ENCODE measurements at places on chromosomes 2 and 18.

- DNase-seq: no peak
These were observed 49.8 kb downstream of the PLB1 start for GRCh38 chr2:28545590-28546200.

DNA sequence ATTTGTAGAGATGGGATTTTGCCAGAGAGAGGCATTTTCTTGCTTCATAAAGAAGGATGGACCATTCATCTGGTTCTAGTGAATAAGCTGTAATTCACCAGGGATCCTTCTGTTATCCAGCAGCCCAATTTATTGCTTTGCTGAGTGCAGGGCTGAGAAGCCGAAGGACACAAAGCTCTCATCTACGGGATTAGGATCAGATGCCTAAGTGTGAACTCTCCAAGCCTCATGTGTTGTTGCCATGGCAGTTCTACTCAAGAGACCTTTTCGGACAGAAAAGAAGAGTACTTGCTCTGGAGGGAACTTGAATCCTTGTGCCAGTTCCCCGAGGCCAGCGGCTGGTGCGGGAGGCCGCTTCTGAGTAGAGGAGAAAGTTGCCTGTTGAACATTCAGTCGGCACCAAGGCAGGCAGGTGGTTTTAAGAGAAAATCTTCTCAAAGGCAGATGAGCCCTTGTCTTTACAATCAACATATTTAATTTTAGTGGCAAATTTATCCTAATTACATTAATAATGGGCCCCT, 38.4 kb upstream of the MBP start:
- DNase-seq: no peak

GRCh38 chr18:67933271-67933670, 416.8 kb upstream of the DSEL start:
- no peak for DNase-seq

DNA sequence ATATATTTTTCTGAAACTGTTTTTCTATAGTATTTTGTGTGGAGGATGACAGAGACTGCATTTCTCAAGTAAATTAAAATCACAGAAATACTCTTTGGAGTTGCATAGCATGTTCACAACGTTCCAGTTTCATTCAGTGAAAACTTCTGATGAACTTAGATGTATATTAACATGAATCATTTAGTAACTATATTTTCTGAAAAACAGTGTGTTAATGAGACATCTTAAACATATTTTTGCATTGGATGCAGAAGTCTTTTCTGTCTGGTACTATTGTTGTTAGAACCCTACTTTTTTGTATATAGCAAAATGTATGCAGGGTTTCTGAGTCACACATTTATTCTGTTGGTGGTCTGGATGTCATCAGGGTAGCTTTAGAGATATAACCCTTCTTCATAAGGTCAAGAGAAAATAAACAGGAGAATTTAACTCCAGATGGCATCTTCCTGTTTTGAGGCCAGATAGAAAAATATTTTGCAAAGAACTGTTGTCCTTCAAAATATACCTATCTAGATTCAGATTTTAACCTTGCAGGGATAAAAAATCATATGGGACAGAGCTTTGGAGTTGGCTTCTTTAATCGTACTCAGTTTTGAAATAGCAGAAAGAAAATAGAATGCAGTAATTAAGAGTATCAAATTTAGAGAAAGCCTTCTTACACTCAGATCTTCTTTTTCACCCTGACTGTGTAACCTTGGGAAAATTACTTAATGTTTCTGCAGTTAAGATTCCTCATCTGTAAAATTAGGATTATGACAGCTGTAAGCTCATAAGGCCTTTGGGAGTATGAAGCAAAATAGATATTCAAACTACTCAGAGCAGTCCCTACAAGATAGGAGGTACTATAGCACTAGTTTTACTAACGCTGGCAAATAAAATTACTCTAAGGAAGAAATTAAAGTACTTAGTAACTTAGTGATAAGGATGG, 5.3 kb downstream of the COL3A1 start:
- no peak for DNase-seq

GRCh38 chr2:118614841-118615271, 232.6 kb downstream of the EN1 start:
- no peak for DNase-seq

- DNase-seq: no peak
These were observed 34.5 kb downstream of the TTLL4 start for GRCh38 chr2:218745160-218745558.

DNA sequence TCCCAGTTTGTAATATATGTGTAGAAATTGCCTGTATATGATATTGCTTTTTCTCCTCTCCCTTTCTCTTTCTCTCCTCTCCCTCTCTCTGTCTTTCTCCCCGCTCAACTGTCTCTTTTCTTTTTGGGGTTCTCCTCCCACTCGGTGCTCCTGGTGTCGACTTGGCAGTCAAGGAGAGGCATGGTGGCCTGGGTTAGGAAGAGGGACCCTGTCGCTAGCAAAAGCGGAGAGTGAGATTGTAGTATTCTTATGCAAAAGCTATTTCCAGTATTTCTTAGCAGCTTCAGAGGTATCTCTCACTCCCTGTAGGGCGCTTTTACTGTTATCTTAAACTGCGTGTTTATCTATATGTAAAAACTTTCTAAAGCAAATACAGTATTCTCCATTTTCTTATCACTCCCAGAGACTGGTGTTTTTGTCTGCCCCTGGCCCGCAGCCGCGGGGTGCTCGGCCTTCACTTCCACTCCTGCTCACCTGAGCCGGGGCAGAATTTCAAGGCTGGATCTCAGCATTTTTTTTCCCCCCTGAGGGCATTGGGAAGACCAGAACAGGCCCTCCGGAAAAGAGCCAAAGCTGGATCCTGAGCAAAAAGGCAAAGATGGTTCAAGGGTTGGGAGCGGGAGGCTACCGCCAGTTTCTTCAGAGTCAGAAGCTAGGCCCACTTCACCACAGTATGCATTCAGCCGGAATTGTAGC, 4.3 kb downstream of the SIX3 start:
- no peak for DNase-seq

GRCh38 chr2:218000136-218000535, 2.7 kb downstream of the TNS1 start:
- no peak for DNase-seq

DNA sequence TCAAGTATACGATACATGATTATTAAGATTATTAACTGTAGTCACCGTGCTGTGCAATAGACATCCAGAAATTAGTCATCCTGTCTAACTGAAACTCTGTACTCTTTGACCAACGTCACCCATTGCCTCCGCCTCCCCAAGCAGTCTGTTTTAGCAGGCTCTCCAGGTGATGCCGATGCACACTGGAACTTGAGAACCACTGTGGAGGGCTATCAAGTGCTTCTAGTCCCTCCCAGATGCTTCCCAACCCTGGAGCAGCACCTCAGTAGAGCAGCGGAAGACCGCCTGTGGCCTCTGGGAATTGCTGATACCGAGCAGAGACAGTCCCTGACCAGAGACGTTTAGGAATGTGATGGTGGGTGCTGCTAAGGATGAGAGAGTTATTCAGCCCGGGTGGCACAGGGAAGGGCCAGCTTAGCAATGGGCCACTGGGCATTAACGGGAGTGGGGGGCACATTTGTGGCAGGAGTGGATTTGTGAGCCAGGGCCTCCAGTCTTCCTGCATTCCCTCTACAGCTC, 50.7 kb downstream of the LIPG start:
- no peak for DNase-seq

- no peak for DNase-seq
These were observed 211.9 kb downstream of the AGPS start for GRCh38 chr2:177604271-177605065.

Data from CMK (cell line).